GM20000 (cell line): ENCODE measurements at places on chromosomes 6 and 20.

- no peak for DNase-seq
Observed at GRCh38 chr20:39717936-39718335, 755.8 kb downstream of the DHX35 start.

GRCh38 chr6:98581705-98582104 lies 252.7 kb upstream of the POU3F2 start:
- DNase-seq = no peak

- peak; percentile 85 for DNase-seq
Observed at GRCh38 chr20:39081255-39081654, 119.1 kb downstream of the DHX35 start.

- DNase-seq = no peak
Observed at GRCh38 chr6:18491308-18492045, 104.3 kb downstream of the RNF144B start.

DNA sequence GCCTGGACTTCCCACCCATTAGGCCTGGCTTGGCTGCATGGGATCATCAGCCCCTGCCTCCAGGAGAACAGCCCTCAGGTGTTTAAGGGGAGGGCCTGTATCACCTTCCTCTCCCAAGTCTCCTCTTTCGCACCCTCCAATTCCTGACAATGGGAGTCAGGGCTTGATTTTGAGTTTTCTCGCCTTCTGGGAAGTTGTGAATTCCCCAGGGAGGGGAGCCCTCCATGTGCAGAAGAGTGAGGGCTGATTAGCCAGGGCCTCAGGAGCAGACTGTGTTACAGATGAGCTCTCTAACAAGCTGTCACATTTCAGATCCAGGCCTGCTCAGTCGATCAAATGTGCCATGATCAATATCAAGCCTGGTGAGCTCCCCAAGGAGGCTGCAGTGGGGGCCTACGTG lies 42.4 kb downstream of the CNBD2 start:
- no peak for DNase-seq

DNA sequence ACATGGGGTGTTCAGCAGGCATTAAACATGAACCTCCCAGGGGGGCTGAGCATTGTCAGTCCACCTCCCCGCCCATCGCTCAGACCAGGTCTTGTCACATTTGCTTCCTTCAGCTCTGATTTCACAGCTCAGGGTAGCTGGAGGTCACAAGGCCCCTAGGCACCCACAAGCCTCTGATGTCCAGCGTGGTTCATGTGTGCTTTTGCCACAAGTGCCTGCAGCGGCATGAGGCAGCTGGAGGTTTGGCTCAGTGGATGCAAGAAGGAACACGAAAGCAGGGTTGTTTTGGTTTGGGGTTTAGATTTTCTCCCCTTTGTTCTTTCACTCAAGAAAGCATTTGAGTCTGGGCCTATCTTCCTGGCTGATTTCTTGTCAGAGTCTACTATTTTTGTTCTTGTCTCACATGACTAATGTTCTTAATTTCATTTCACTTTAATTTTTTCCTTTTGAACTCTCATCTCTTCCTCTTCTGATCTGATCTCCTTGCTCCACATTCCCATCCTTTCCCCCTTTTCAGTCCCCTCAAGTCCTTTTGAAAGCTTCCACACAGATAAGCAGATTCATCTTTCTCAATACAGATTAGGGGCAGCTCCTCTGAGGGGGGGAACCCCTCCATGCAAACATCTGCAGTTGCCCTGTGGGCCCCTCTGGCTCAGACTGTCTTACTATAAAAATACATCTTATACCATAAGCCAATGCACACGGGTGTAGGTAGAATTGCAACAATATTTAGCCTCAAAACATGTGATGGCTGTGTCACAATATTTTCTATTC lies 68.1 kb upstream of the CEP85L start:
- DNase-seq = peak; percentile 42

- no peak for DNase-seq
Observed at GRCh38 chr6:104700371-104701185, 159.1 kb downstream of the HACE1 start.

DNA sequence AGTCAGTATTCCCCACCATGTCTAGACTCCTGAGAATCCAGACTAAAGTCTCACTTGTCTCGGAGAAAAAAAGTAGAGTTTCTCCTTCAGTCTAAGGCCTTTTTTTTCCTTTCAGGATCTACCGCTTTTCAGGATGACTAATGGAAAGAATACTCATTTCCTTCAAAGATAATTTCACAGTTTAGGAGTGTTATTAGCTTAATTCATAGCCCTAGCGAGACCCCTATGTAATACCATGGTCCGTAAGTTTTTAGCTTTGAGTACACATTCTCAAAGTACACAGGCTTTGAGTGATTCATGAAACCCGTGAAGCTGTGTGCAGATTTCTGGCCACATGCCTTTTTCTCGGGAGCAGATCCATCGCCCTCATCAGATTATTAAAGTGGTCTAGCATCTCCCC lies 133.1 kb downstream of the SOX4 start:
- DNase-seq = no peak

- DNase-seq = no peak
Observed at GRCh38 chr20:50054626-50055511, 58.1 kb downstream of the UBE2V1 start.

DNA sequence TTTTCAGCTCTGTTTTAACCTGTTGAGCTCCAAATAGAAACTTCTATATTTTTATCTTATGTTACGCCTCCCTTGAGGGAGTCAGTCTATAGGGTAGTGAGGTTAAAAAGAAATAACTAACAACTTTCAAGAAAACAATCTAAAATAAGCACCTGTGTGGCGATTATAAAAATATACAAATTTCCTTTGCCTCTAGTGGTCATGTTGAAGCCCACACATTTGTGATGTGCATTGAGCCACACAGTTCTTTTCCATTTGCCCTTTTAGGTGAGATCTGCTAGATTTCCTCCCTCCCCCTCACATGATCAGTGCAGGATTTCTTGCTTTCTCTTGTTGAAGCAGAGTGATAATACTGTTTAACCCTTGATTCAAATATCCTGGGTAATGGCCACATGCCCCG lies 84.2 kb downstream of the MYB start:
- DNase-seq = no peak

- DNase-seq = no peak
Observed at GRCh38 chr6:151370509-151371078, 20.8 kb downstream of the ZBTB2 start.

DNA sequence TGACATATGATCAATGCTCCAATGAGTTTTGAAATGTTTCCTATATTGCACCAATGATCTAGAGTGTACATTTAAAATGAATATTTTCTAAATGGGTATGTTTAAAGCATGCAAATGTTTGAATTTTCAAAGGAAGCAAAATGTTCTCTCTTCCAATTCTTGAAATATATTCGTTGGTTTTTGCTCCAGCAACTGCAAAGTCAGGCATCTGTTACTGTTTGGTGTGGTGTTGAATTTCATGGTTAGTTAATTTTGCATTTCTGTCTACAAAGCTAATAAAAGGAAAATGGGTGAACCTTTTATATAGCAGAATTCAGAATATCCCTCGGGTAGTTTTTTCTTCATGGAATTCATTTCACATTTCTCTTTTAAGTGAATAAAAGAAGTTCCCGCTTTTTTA lies 1018.3 kb downstream of the GRIK2 start:
- DNase-seq = no peak

DNA sequence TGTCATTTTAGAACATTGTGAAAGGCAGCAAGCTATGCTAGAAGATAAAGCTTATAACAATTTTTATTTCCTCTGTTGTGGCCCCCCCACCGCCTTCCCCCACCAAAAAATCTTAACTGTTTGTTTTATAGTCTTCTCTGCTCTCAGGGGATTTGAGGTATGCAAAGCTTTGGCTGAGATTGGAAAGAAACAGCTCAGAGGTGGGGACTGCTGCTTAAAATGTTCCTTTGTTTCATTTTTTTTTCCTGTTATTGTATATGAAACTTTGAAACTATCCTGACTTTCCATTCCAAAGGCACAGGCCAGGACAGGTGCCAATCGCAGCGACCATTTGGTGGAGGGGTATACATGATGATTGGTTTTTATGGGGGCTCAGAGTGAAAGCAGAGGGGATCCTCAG lies 114.7 kb upstream of the PHACTR1 start:
- DNase-seq = no peak

GRCh38 chr6:170438402-170438753 lies 114.7 kb downstream of the PSMB1 start:
- DNase-seq = peak; percentile 85

GRCh38 chr20:37979021-37979985 lies 54.0 kb downstream of the TTI1 start:
- DNase-seq = no peak

- no peak for DNase-seq
Observed at GRCh38 chr6:106889692-106890091, 84.8 kb downstream of the CD24 start.

DNA sequence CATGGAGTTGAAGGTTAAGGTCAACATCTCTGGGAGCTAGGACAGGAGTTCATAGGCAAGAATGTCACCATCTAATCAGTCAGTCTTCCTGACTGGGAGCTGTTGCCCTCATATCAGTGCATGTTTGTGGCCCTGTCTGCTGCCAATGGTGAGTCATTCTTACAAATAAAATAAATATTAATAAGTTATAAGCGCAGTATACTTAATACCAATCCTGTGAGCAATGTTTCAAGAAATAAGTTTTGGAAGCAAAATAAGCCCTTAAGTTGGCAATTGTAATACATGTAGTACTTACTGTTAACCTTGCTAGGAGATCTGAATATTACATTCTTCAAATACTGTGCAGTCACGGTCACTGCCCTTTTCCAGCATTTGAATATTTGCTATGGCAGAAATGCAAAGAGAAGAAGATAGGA lies 20.2 kb upstream of the MDGA1 start:
- DNase-seq = no peak

GRCh38 chr6:163195721-163196691 lies 218.5 kb upstream of the QKI start:
- no peak for DNase-seq

GRCh38 chr6:105331927-105332326 lies 71.0 kb downstream of the PREP start:
- no peak for DNase-seq

GRCh38 chr20:48467622-48468021 lies 360.2 kb downstream of the PREX1 start:
- peak; percentile 60 for DNase-seq

GRCh38 chr6:143598466-143599080 lies 79.2 kb upstream of the PHACTR2 start:
- DNase-seq = peak; percentile 28

GRCh38 chr6:67127041-67127440 lies 1420.0 kb upstream of the EYS start:
- no peak for DNase-seq

DNA sequence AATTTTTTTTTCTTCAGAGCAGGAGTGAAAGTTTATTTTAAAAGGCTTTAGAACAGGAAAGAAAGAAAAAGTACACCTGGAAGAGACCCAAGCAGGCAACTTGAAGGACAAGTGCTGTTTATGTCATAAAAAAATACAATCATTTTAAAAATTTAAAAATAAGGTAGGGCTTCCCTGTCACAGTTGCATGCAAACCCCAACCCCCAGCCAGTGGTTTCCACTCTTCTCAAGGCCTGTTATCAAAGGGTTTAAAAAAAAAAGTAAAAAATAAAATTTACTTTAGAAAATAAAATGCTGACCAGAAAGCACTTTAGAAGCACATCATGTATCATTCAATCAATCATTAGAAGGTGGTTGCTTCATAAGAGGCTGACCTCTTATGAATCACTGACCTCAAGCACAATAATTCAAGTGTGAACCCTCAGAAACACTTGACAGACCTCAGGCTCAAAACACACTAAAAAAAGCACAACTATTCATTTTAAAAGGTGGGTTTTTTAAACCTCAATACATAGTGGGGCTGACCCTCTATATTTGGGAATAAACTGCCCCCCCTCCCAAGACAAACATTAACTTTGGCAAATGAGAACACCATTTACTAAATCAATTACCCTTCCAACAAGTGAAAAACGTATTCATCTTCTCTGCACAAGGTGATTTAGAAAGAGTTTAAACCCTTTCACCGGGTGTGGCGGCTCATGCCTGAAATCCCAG lies 15.6 kb downstream of the ILRUN start:
- peak; percentile 51 for DNase-seq

GRCh38 chr6:15253203-15254022 lies 7.5 kb downstream of the JARID2 start:
- peak; percentile 39 for DNase-seq

DNA sequence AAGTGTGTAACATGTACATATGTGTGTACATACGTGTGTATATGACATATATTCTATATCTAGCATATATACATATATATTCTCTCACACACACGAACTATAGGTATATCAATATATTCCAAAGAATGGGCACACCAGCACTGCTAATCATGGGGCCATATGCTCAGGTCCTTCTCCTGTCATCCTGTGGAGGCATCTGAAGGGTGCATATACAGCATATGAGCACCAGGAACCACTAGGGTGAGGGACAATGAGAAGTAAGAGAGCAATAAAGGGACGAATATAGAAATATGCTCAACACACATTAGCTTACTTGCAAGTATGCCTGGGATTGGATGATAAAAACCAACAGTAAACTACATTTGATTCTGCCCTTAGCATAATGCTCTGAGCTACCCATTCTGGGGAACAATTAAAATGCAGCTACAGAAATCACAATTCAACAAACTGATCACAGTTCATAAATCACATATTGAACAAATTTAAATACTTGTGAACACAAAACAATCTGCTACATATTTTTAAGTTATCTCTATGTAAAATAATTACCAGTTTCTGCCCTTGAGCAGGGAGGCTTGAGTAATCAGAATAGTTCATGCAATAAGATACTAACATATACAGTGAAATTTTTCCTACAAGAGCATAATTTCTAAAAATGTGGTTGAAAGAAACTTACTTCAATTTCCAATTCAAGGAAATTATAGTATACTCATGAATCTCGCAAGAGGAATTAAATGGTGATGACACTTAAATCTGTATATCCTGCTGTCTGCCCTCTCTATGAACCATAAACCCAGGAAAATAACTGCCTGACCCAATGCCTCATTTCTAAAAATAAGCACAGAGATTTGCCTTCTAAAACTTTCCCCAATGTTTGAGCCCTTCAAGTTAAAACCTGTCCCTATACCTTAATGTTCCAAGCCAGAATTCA lies 272.2 kb upstream of the THEMIS start:
- no peak for DNase-seq

- no peak for DNase-seq
Observed at GRCh38 chr6:28764014-28764723, 159.6 kb downstream of the TRIM27 start.

DNA sequence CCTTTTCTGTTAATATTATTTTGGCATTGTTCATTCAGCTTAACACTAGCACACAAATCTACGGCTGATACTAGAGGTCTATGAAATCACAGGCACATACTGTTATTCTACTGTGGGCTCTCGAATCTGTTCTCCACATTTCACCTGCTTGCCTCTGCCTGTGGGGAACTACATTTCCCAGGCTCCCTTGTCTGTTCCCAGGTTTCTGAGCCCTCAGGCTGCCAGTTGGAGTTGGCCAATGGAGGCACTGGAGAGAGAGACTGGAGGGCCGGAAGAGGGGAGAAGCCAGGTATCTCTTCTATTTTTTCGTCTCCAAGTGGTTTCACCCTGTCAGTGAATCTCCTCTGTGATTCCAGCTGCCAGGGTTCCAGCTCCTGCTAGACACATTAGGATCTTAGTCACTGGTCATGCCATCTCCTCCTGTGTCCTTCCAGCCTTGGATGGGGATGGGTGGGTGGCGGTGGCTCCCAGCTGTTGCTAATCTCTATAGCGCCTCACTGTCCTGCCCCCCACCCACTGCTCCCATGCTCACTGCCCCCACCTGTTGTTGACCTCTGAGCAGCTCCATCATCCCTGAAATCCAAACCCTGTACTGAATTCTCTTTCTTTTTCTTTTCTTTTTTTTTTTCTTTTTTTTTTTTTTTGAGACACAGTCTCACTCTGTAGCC lies 188.2 kb downstream of the LRFN2 start:
- no peak for DNase-seq

- no peak for DNase-seq
Observed at GRCh38 chr6:38179300-38179699, 359.8 kb downstream of the ZFAND3 start.
